NCI-H526 (cell line): ENCODE measurements at places on chromosomes 13 and 19.

DNA sequence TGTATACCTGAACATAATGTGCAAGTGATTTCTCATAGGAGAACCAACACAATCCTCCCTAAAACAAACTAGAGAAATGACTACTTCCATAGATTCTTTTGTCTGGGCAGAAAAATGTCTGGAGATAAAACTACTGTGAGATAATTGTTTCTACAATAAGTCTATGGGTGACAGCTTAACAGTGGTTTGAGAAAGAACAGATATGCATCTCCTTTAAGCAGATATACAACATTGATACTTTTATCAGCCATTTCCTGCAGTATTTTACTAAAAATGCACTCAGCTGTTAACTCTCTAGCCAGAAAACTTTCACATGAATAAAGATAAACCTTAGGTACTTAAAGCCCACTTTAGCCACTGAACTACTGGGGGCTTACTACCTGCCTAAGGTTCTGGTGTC, 1132.4 kb downstream of the EFNB2 start:
- DNase-seq: no peak

DNA sequence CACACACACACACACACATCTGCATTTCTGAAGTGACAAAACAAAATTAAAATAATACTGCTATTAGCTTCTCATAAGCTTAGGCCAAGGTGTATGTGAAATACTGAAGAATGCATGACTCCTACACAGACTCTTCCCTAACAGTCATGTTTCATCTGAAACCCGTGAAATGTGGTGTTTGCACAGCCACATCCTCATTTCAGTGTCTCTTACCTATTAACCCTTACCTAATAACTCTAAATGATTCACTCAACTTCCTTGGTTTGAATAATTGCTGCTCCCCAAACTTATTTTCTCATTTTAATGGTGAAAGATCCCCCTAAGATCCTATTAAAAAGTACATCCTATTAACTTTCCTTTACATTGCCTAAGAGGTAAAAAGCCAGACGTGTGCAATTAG, 117.6 kb downstream of the MIPEP start:
- no peak for DNase-seq

GRCh38 chr13:28618230-28618994, 40.5 kb upstream of the POMP start:
- DNase-seq: no peak

- DNase-seq: no peak
Observed at GRCh38 chr19:54380897-54381296, 16.2 kb upstream of the LAIR1 start.

- DNase-seq: no peak
Observed at GRCh38 chr13:98315902-98316301, 138.8 kb upstream of the RNF113B start.

DNA sequence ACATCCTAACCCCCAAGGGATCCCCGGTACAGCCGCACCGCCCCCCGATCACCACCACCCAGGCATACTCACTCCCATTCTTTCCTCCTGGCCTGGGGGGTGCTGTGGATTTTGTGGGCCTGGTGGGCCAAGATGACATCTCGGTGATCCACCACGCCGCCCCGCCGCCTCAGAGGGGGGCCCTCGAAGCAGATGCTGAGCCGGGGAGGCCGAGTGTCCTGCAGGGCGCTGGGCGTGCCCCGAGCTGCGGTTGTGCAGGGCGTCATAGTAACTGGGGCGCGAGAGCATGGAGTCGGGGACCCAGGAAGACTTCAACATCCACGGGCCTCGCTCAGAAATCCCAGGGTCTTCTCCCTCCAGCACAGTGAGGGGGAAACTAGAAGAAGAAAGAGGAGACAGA, 93.4 kb upstream of the CACNA1A start:
- DNase-seq: no peak

- peak; percentile 54 for DNase-seq
Observed at GRCh38 chr13:27375686-27376326, 48.6 kb upstream of the GTF3A start.

DNA sequence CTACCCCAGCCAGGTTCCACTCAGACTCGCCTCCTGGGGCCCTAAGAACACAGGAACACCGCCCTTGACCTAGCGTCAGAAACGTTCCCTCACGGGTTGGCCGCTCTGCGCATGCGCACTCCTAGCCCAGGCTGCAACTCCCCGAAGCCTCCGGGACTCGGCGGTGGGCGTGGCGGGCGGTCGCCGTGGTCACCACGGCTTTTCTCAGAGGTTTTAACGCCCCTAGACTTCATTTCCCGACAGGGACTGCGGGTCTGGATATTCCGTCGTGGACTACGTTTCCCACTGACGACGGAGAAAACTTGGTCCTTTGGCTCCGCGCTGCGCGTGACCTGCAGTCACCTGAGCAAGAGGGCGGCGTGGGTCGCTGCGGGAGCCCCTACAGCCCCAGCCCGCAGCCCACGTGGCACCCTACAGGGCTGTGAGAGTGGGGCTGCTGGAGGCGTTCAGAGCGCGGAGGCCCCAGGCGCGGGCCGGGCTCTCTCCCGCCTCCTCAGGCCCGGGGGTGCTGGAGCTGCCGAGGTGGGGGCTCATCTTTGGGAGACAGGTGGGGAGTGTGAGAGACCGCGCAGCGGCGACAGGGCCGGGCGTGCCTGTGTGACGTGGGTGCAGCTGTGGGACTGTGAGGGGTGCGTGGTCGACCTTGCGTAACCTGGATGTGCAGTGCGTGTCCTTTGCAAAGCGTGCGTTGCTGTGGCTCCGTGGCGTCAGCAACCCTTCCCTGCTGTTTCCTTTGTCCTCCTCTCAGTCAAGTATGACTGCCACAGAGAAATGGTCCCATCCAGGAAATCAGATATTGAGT, 38.0 kb upstream of the ZNF573 start:
- peak; percentile 74 for DNase-seq

GRCh38 chr19:57887195-57887941, 1.5 kb downstream of the ZNF814 start:
- no peak for DNase-seq

GRCh38 chr19:2702170-2703076, at the start of gene GNG7:
Gene GNG7, minus strand, starts transcription at chr19:2702694. Its CDS starts 182,006 bp downstream, at chr19:2520688.
- peak; percentile 89 for DNase-seq
